ENCODE measurements at places on chromosomes 5 and 9.

DNA sequence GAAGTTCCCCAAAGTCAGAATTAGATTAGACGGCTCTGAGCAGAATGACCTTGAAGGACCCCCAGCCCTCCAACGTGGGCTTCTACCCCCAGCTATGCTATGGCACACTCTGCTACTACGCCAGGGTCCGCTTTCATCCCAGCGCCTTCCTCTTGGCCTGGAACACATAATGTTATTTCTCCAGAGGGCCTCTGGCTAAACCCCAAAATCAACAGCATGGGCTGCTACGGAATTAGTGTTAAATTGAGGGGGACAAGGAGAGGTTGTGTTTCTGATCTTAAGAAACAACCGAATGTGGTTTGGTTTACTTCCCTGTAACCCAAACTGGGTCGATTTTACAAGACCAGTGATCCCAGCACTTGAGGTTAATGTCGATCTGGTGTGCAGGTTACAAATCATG is 97.1 kb downstream of the ZNF618 start:
- DNase-seq: no peak

- DNase-seq: no peak
These were observed 129.8 kb downstream of the MARCHF11 start for GRCh38 chr5:16049761-16050160.

- DNase-seq: no peak
These were observed 213.4 kb downstream of the ATPSCKMT start for GRCh38 chr5:10036136-10036815.

DNA sequence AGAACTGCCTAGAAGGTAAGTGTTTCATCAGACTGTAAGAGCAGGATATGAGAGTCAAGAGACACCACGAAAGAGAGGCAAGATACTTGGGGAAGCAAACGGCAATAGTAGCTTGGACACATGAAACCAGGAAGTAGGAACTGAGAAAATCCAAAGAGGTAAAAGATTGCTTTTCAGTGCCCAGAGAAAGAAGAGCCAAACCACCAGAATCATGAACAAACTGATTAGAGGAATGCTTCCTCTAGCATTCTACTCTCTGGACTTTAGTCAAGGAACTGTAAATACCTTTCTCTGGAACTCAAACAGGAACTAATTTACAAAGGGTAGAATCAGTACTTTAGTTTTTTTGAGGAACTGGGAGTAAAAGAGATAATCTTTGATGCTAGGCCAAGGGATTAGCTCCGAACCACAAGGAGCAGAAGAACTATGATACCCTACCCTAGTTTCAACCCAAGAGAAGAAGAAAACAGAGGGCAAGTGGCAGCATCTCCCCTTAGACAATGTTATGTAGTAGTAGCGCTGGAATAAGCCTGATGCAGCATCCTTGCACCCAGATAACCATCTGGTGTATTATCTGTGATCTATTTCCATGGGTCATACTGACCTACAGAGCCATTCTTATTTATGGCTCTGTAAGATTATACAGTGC is 41.3 kb downstream of the EFCAB9 start:
- no peak for DNase-seq

GRCh38 chr5:127426661-127427060 is 90.8 kb upstream of the PRRC1 start:
- no peak for DNase-seq

DNA sequence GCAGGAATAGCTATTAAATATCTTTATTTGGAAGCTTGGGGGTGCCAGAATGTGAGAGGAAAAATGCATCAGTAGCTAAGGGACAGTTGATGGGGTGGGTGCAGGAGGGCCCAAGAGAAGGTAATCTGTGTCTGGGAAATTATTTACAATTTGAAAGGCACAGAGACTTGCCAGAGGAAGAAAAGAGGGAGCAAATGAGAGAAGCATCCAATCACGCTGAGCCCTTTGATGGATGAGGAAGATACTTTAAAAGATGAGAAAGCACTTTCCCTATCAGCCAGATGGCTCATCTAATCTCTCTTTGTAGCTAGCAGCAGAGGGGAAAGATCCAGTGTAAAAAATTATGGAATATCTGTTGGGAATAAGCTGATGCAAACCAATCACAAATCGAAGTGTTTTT is 57.0 kb upstream of the ABCA1 start:
- no peak for DNase-seq

GRCh38 chr9:112361601-112362000 is 18.3 kb upstream of the HSDL2 start:
- DNase-seq: no peak

DNA sequence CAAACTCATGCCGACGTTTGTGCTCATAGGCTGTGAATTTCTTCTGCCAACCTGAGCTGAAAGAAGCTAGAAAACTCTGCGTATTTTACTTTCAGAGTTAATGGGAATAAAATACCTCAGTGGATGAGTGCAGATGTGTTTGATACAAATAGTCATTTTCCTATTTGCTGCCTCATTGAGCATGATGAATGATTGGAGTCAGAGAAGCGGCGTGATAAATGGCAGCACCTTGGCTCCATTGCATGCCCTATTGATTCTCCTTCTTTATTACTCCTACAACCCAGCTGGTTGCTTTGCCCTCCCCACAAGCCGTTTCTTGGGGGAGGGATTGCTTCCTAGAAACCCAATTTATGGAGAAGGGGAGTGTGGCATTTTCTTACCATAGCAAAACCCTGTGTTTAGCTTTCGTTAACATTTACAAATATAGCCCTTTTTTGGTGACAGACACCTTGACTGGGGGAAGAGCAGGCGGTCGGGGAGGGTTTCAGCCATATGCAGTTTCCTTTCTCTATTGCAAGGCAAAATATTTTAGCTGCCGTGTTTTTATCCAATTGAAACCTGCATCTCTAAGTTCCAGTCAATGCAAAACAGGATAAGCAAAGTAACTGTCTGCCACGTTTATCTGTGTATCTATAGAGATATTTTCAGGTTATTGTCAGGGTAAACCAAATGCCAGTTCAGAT is 93.1 kb upstream of the TBCA start:
- DNase-seq: no peak

DNA sequence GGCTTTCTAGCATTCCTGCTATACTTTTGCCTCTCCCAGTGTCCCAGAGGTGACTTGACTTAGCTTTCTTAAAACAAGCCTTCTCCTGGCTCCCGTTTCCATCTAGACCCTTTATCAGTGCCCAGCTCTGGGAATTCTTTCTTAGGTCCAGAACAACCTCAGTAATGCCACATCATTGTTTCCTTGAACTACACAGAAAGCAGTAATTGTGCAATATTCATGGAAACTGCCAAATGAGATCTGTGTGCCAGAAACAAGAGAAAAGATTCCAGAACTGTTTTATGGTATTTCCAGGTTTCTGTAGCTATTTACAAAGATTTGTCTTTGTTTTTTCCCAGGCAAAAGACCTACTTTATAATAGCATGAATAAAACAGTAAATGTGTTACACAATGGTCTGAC is 391.3 kb downstream of the SLCO4C1 start:
- no peak for DNase-seq

DNA sequence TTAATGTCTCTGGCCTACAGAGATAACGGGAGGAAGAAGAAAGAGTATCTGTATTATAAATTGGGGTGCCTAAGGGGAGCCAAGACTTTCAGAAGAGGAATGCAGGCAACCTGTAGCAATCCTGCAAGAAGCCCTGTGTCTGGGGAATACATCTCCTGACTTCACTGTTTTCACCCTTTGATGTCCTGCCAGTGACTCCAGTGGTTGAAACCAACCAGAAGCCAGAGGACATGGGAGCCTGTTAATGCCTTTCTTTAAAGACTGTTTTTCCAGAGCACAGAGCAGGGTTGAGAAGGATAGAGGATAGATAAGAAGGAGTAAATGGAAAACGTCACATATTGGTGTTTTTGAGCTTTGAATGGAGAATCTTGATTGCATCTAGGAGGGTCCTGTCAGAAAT is 151.2 kb downstream of the HACD4 start:
- no peak for DNase-seq

GRCh38 chr5:140245341-140245740 is 57.6 kb downstream of the PFDN1 start:
- no peak for DNase-seq

DNA sequence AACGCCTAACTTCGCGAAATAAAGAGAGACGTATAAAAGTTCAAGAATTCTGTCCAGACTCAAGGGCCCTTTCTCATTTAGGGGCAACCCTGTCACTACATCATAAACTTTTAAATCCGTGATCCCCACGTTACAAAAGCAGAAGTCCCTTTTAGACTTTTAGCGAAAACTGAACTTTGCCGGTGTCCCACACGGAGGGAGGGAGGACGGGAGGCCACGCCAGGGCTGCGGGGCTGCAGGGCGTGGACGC is 515 bp upstream of the F2R start:
- no peak for DNase-seq

DNA sequence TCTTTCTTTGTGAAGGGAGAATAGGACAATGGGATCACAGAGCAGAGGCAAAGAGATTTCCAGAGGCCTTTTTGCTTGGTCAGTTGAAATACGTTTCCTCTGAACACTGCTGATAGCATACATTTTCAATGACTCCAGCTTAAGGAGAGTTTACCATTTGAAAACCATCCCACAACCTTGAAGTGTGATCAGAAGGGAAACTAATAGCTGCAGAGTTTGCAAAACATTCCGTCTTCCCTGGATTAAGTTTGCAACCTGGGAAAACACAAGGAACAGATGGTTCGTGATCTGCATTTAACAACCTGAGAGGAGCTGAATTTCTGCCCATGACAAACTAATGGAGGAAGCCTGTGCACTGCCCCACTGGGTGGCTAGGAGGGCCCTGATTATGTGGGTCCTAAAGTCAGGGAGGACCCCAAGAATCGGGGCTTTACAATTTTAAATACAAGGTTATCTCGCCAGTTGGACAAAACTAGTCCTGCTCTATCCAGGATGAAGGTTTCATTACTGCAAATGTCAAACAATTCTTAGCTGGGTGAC is 35.6 kb downstream of the MTX3 start:
- DNase-seq: no peak

GRCh38 chr9:13414349-13414748 is 134.9 kb upstream of the MPDZ start:
- no peak for DNase-seq

DNA sequence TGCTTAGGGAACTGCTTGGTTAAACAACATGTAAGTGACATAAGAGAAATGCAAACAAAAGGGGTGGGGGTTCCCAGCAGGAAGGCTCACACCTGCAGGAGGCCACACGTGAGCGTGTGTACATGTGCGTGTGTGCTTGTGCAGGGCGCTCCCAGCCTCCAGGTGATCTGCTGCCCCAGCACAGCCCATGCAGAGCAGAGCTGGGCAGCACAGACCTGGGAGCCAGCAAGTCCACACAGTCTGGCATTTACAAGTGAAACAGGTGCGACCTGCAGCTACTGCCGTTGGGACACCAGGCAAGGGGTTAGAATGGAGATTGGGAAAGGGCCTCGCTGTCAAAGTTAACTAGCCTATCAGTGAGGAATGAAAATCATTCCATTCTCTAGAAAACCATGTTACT is 41.8 kb downstream of the GRAMD2B start:
- no peak for DNase-seq

DNA sequence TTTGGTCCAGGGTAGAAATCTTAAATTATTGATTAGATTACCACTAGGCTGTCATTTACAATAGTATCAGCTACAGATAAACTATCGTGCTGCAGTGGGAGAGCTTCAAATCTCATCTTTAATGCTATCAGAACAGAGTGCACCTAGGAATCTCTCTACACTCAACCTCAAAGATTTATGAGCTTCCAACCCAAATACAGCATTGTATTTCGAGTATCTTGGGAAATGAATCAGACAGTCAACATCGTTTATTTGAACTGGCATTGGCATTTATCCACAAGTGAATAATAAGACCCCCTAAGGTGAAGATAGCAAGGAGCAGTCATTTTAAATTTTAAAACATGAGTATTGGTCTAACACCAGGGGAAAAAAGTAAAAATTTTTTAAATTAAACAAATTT is 1203.2 kb downstream of the CDH12 start:
- DNase-seq: no peak

GRCh38 chr5:131260895-131261294 is 3.0 kb upstream of the CDC42SE2 start:
- DNase-seq: no peak

GRCh38 chr5:39426746-39427105 is 1.9 kb upstream of the DAB2 start:
- DNase-seq: no peak

GRCh38 chr9:22447618-22448305 is 1.1 kb downstream of the DMRTA1 start:
- DNase-seq: no peak

DNA sequence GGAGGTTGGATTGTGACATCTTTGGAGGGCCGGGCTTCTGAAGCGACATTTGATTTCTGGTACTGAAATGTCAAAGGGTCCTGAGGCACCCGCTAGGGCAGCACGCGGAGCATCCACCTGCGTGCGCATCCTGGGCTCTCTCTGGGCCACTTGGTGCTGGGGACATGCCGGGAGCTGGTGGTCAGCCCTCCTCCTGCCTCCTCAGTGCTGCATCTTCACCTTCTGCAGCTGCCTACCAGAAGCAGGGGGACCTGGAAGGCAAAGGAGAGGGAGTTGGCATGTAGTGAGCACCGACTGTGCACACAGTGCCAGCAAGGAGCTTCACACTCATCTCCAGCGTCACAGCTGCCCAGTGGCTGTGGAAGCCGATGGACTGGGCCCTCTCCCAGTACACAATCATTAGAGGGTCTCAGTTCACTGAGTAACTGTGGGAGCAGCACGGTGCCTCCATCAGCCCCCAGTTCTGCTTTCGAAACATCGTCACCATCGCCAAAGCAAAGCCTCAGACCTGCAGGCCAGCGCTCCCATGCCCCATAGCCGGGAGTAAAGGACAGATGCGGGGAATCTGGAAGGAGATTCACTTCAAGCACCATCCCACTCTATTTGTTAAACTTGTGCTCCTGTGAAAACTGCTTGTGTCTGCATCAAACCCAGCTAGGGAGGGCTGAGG is 138.4 kb downstream of the KCNIP1 start:
- no peak for DNase-seq

DNA sequence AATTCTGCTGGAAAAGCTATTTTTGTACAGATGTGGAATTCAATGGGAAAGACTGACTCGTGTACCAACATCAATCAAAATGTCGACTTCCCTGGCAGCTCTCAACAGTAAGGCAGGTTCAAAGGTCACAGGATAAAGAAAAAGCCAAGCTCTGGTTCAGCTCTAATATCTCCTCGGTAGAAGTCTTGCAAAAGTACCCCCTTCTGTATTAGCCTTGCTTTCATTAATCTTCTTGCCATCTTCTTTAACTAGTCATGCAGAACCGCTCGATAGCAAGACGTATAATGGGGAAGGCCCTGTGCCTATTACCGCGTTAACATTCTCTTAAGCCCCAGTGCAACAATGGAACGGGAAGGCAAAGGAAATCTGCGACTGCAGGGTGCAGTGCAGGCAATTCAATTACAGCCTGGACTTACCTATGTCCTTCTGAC is 201.2 kb downstream of the GAPVD1 start:
- no peak for DNase-seq

DNA sequence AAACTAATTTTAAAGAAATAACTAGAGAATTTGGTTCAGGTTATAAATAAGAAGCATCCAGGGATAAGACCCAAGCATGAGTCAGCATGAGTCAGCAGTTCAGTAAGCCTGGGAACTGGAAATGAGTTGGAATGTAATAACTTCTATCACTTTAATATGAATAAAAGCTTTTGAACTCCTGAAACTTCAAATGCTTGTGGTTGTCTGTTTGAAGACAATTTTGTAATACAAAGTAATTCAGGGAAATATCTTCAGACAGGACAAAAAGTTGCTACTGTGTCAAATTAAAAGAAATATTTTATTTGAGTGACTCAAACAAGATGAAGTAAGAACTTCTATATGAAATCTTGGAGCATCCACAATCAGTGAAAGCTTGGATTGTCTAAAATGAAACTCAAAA is 331.2 kb upstream of the DAB2 start:
- peak; percentile 71 for DNase-seq
